Cerebellum (tissue), 4 donors: ENCODE measurements at places on chromosomes 5 and 9. TPM values are rescaled to one million over a fixed set of nuclear protein-coding genes. Genes with fewer than 3 reads are reported as not detected.

- no peak for DNase-seq
Measured at GRCh38 chr9:137707361-137707760, 88.6 kb downstream of the EHMT1 start.

DNA sequence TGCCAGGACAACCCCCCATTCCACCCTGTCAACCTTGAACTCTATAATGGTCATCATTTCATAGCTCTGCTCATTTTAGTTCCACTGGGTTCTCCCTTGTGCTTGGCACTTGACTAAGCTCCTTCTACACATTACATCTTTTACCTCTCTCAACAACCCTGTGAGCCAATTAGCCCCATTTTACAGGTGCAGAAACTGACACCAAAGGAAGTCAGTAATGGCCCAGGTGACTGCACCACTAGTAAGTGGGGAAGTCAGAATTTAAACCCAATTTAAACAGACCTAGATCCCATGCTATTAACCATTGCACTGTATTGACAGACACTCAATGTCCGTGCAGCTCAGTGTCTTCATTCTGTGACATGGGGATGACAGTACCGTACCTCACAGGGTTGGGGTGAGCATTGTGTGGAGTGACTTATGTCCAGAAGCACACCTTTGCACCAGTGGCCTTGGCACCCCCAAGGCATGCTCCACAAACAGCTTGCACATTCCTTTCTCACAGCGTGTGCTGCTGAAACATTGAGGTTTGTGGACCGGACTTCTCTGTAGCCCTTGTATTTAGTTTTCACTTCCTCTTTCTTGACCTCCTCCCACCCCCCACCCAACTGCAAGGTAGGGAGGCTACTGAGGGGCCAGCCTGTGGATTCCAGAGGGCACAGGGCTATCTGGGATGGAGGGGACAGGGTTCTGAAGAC is 23.1 kb downstream of the IRF1 start:
- no peak for DNase-seq

The SLC25A48 gene
- total RNA-seq: 0.91 TPM

GRCh38 chr9:86828631-86829030 is 118.7 kb downstream of the GAS1 start:
- DNase-seq: no peak

DNA sequence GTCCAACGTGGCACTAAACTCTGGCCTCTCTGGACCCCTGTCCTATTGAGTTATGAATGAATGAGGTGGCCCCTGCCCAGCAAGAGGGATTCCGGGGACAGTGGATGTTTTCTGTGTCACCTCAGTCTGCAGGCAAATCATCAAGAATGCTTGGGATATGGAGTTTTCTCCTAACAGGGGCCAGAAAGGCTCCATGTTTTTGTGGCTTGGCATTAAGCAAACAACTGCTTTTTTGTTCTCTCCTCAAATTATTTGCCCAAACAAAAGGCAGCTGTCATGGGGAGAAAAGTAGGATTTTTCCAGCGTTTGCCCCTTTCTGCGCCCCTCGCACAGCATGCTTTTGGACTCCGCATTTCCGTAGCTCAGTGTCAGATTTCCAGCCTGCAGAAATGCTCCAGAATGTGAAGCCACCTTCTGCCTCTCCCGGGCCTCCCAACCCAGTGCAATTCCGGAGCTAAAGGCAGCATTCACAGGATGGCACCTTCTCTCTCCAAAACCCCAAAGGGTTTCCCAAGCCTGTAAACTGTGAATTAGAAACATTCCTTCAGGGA is 553.3 kb downstream of the CCDC171 start:
- DNase-seq: no peak

DNA sequence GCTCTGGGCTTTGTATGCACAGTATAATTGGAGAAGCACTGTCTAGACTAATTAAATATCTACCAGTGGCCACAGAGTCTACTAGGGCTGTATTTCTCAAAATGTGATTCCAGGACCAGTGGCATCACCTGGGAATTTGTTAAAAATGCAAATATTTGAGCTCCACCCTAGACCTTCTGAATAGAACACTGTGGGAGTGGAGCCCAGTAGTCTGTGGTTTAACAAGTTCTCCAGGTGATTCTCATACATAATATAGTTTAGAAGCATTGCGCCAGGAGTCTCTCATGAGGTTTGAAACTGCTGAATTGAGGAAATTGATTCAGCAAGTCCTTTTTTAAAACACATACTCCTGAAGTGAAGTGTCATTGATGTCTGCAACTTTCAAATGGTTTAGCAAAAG is 74.7 kb downstream of the FCHO2 start:
- no peak for DNase-seq

- no peak for DNase-seq
Measured at GRCh38 chr5:111099058-111099778, 7.1 kb downstream of the WDR36 start.

- no peak for DNase-seq
Measured at GRCh38 chr5:14309878-14310531, 166.9 kb downstream of the TRIO start.

The SLC36A3 gene
- not detected for total RNA-seq

DNA sequence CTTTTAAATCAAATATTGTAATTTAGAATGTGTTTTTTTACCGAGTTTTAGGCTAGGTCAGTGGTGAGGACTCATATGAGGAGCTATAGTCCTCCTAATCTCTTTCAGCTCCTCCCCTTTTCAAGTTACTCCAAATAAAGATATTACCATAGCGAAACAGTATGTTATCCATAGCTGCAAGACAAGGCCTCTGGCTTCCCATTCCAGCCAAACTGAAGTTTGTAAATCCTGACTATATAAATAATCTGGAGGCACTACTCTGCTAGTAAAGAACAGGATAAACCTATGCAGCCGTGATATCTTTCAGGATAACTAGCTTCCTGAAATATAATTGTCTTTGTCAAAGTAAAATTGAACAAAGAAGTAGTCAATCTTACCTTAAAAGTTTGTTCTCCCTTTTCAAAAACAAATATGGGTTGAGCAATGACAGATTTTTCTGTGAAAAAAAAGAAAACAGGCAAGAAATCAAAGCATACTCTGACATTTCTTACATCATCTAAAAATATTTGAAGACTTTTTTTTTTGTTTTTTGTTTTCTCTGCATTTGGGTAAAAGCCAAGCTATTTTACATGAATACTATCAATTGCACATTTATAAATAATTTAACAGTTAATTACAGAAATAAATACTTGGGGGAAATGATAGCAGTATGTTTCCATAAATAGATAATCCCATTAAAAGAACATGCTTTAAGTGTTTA is 29.3 kb upstream of the NADK2 start:
- DNase-seq: no peak

DNA sequence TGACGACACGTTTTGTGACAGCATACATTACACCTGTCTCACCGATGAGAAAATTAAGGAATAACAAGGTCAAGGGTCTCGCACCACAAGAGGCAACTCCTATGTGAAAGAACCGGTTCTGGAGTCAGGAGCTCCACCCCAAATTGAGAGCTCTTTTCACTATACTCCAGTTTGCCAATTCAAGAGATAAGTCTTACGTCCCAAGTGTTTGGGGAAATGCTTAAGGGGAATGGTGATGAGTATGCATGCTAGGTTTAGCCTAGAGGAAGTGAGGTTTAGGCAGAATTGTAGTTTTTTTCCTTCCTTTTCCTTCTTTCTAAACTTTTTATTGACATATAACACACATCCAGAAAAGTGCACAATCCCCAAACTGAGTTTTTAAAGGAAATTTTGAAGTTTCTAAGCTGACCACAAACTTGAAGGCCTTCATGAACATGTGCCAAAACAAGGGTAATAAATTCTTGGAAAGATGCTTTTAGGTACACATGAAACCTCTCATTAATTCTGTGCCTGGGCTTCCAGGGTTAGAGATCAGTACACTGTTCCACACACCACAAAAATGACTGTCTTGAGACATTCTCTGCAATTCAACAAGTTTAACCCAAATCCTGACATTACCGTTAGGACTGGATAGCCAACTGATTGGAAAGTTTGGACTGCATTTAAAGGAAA is 127.6 kb upstream of the SLC1A3 start:
- DNase-seq: no peak

- no peak for DNase-seq
Measured at GRCh38 chr5:3537942-3538341, 57.7 kb upstream of the IRX1 start.

The PCDHB15 gene
- total RNA-seq: 25.0 TPM

The MARVELD2 gene
- total RNA-seq: 2.1 TPM

GRCh38 chr9:76459694-76460635 is 983 bp downstream of the GCNT1 start:
- peak; percentile 54 for DNase-seq

The IL5 gene
- total RNA-seq: not detected

- DNase-seq: no peak
Measured at GRCh38 chr9:11457825-11458790, 845.3 kb upstream of the PTPRD start.
